Stimulated activated CD8-positive, alpha-beta memory T cell treated with anti-CD3 and anti-CD28 coated beads, Interleukin-4, amount 100 ng/mL, for 1 hour (primary cell): ENCODE measurements at places on chromosomes 1 and 21.

DNA sequence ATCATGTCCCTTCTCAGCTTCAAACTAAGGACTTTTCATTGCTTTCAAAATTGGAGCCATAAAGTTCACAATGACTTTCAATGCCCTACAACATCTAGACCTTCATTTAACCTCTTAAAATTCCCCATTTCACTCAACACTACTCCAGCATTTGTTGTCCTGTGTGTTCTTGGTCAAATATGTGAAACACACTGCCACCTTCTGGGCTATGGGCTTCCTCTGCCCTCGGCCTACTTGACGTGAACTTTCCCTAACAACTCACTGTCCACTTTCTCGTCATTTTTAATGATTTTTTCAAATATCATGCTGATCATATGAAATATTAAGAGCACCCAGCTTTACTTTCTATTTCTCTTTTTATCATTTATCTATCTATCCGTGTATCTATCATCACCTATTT, 2018.4 kb downstream of the NCAM2 start:
- no peak for DNase-seq

GRCh38 chr1:36411674-36412648, 14.3 kb upstream of the LSM10 start:
- no peak for DNase-seq

DNA sequence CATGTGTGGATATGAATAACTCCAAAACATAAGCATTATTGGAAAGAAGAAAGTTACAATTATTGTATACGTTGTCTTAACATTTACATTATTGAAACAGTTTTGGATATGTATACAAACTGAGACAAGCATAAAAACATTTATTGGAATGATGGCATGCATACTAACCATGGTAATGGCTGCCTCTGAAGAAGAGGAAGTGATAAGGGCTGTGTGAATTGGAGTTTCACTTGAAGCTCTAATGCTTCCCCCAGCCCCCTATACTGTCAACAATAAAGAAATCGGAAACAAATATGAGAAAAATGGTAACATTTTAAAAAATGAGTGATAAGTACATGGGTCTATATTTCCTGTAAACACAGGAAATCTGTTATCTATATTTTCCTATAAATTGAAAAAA, 367.7 kb upstream of the DPYD start:
- DNase-seq = no peak

GRCh38 chr1:19179597-19180264, 30.3 kb downstream of the UBR4 start:
- DNase-seq = no peak

GRCh38 chr21:37618081-37618480, 251.5 kb downstream of the DYRK1A start:
- DNase-seq = no peak

DNA sequence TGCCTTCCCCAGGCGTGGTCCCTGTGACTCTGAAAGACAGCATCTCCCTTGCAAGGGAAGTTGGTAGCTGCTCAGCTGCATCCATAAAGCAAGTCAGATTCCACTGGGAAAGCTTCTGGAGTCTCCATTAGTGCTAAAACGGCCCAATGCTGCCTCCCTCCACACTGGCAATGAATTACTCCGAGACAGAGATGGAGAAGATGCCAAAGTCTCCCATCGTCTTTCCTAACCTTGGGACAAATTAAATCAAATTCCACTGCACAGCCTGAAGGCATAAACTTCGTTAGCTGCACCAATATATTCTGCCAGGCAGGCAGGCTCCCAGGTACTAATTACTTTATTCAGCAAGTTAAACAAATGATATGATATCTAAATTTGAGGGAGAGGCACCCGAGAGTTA, 106.3 kb upstream of the GJB5 start:
- no peak for DNase-seq

GRCh38 chr1:11645670-11646265, 8.5 kb downstream of the FBXO2 start:
- peak; percentile 65 for DNase-seq

GRCh38 chr1:27026621-27027574, 14.2 kb upstream of the TENT5B start:
- DNase-seq = no peak

DNA sequence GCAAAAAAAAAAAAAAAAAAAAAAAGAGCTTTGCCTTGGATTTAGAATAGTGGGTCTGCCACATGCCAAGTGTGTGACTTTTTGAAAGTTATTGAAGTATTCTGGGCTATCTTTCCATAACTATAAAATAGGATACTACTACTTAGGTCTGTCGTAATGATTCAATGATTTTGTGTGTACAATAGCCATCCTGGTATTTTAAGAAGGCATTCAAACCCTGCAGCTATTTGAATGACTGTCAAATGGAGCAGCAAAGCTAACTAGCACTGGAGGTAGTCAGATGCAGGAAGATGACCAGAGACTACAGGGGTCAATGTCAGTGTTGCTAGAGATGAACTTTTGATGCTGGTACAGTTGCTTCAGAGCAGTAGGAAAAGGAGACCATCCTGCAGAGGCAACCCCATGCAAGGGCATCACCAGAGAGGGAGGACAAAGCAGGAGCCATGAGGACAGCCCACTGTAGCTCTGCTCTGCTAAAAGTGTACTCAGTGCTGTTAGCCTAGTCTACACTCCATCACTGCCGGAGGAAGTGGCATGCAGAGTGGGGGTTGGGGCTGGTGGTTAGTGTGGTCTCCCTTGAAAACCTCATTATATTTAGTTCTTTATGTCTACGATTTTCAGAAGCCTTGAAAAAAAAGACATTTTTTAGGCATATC, 29.0 kb downstream of the DUSP10 start:
- peak; percentile 60 for DNase-seq

DNA sequence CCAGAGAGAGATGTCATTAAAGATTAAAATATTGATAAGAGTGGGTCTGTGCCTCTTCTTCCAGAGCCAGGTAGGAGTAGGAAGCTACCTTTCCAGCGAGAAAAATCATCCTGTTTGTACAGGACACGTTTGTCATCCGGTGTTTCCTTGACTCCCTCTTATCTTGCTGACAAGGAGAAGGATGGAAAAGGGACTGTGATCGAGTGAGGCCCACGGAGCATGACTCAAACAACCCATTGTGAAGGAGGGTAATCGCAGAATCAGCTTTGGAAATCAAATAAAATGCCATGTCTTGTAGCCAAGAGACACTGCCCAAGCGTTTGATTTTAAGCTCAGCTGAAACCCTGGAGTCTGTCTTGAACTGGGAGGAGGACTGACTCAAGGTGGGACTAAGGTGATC, 97.7 kb downstream of the IGSF21 start:
- DNase-seq = no peak

- DNase-seq = no peak
Measured at GRCh38 chr1:228090613-228091081, 8.1 kb downstream of the ARF1 start.

DNA sequence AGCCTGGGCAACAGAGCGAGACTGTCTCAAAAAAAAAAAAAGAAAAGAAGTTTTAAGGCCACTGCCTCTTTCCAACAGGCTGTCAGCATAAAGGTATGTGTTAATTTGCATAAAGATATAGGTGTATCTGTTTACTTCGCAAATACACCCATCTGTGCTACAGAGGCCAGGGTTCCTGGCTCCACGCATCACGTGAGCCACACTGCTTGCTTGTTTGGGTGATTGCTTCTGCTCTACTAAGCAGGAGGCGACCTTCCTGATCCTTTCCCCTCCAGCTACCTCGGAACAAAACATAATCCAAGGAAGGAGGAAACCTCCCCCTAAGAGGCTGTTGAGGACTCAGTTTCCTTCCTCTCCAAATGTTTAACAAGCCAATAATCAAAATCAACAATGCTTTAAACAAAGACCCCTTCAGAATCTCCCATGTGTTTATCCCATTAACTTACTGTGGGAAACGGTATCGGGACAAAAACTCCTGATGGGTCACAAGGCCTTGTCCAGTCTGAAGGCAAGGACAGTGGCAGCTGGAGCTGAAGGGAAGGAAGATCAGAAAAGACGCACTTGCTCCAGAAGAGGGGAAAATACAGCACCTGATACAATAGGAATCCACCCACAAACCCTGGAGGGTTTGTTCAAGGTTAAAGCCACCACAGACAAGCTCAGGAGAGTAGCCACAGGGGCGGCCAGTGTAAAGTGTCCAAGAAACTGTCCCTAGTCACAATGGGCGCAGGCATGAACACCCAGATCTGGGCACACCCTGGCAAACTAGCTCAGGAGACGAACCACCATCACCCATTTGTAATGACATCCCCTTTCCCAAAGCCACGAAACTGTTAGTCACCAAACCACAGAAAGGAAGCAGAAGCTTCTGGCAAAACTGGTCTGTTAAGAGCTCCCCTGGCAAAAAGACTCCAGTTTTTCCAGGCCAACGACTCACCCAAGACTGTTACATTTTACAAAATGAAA, 17.2 kb downstream of the CTNNBIP1 start:
- no peak for DNase-seq

- DNase-seq = no peak
Measured at GRCh38 chr1:204103431-204103741, 30.5 kb downstream of the SOX13 start.

GRCh38 chr1:186609183-186609582, 71.0 kb downstream of the PTGS2 start:
- DNase-seq = no peak

- DNase-seq = no peak
Measured at GRCh38 chr1:203675596-203676347, 49.1 kb downstream of the ATP2B4 start.

- no peak for DNase-seq
Measured at GRCh38 chr1:243312952-243313634, 57.3 kb downstream of the SDCCAG8 start.

DNA sequence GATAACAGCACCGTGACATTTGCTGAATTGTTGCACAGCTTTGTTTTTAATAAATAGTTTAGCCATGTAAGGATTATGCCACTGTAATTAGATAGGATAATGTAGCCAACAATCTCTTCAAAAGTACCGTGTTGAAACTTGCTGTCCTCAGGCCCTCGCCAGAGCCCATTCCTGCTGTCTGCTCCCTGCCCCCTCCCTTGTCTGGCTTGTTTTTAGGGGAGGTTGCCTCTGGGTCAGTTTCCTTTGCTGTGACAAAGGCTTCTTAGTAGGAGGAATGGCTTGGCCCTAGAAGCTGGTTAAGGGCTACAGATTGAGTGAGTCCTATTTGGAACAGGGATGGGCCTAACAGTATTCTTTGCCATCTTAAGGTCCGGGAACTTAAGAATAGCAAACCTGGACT, 107.9 kb downstream of the LMO4 start:
- DNase-seq = no peak

- DNase-seq = no peak
Measured at GRCh38 chr21:44093761-44094160, 13.4 kb upstream of the PWP2 start.

GRCh38 chr1:217105437-217105836, 382.2 kb upstream of the ESRRG start:
- DNase-seq = no peak

- DNase-seq = no peak
Measured at GRCh38 chr1:32873484-32873883, 2.8 kb upstream of the FNDC5 start.

DNA sequence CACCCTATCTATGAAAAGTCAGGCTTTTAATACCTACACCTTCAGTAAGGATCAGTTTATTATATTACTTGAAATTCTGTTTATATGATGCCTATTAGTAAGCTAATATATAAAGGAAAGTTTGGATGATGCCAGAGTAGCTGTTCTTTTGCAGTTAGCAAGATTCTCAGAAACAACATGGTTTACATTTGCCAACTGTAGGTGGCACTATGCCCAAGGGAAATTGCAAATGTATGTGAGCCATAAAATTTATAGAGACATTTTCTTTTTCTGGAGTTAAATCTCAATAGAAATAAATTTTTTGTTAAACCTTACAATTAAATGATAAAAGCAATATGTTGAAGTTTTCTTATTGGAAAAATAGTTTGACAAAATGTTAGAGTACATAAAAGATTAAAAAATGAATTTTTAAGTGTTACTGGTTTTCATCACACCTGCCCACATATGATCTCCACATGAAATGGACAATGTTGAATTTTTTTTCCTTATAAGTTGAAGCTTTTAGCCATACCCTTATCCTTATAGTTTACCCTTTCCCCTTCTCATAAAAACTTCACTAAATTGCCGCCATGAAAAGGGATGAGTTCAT, 32.1 kb upstream of the EPHX4 start:
- no peak for DNase-seq

DNA sequence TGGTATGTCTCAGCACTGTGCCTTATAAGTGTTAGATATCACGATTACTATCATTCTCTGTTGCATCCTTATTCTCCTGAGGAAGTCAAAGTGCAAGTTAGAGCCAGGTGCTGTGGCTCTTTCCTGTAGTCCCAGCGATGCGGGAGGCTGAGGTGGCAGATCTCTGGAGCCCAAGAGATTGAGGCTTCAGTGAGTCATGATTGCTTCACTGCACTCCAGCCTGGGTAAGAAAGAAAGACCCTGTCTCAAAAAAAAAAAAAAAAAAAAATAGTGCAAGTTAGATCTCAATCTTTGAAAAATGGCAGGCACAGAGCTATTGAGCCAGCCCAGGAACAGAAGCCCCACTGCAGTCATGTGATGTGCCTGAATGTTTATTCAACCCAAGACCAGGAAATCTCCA, 147.8 kb upstream of the POGK start:
- no peak for DNase-seq

DNA sequence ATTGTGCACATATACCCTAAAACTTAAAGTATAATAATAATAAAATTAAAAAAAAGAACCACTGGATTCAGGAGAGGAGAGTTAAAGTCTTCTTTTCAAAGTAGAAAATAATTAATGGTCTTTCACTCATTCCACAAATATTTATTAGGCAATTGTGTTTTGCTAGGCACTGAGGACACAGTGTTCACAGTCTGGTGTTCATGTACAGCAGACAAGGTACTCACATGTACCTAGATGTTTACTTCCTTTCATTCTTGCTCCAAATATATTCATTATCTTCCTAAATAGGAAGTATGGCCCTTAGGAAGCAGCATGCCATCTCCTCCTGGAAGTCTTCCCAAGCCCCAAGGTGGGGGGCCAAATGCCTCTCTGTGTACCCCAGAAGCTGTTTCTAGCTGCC, 265.0 kb downstream of the NPHP4 start:
- DNase-seq = no peak

GRCh38 chr1:168732736-168733135, 3.7 kb upstream of the DPT start:
- no peak for DNase-seq

DNA sequence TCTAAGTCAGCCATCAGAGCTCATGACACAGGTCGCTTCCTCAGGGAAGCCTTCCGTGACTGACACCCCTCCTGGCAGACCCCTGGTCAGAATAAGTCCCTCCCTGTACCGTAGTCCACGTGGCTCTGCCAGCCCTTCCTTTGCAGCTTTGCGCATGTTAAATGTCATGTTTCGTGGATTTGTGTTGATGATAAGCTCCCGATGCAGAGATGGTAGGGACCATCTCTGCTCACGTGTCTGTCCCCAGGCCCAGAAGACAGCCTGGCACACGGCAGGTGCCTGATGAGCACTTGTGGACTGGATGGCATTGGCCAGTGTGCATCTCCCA, 75.9 kb downstream of the DHRS3 start:
- DNase-seq = no peak

- DNase-seq = no peak
Measured at GRCh38 chr1:223873044-223873443, 27.3 kb upstream of the TP53BP2 start.
